Effector CD4-positive, alpha-beta T cell (primary cell): ENCODE measurements at places on chromosomes 5 and 9.

DNA sequence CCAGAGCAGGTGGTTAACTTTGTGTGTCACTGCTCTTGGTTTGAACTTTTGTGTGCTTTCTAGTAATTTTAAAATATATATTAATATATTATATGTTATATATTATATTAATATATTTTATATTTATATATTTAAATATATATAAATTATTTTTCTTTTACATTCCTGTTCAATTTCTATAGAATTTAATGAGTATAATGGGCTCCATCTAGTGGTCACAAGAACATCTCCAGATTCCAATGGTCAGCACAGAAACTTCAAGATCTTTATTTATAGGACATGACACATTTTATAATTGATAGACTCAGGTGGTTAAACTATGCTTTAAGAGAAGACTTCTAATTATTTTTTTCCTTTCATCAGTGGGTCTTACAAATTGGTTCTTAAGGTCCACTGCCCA lies 39.1 kb downstream of the COL23A1 start:
- DNase-seq: no peak

- DNase-seq: no peak
Measured at GRCh38 chr5:133059621-133060020, 7.8 kb downstream of the HSPA4 start.

DNA sequence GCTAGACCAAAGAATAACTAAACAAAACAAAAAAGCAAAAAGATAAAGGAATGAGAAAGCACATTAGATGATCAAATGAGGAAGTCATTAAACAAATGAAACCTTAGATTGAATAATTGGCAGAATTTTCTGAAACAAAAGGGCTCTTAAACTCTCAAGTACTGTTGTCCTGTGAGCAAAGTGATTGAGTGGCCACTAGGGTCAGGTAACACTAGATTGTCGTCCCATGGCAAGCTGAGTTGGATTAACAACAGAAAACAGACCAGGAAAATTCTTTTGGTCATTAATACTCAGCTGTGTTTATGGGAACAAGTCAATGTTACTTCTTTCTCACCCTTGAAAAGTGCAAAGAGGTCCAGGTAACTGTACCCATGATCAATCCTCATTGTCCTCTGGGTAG lies 81.6 kb upstream of the MRPS30 start:
- DNase-seq: no peak

GRCh38 chr5:173907686-173908371 lies 19.7 kb downstream of the CPEB4 start:
- DNase-seq: no peak

GRCh38 chr5:43981556-43981955 lies 378.6 kb downstream of the NNT start:
- DNase-seq: no peak

DNA sequence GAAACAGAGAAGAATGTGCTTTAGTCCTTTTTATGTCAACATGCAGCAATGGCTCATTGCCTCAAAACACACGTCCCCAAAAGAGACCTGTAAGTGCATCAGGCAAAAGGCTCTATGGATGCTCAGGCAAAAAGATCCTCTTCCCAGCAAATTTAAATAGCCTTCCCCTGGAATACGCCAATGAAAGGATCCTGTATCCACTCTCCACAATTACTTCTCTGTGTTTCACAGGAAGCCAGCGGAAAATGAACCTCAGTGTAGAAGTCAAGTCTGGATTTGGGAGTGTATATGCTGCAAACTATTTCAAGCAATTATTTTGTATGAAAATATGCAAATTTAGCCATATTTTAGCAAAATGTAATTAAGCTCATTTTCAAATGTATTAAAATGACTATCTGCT lies 217.9 kb downstream of the EPB41L4A start:
- DNase-seq: no peak

DNA sequence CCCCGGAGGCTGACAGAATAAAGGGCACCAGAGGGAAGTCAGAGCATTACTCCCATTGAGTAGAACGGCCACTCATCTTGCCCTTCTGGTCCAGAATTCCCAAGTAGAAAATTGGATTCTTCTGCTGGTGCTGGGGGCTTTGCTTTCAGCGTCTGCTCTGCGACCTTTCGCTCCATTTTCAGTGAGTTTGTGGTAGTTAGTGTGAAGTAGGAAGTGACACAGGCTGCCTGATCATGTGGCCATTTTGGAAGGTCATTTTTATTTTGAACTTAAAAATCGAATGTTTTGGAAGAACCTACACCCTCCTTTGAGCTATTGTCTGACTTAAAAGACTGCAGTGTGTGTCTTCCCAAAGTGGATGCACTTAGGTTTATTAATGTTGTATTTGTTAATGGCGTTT lies 56.7 kb upstream of the FAM120AOS start:
- DNase-seq: no peak

- no peak for DNase-seq
Measured at GRCh38 chr9:109408759-109409462, 88.1 kb upstream of the EPB41L4B start.

DNA sequence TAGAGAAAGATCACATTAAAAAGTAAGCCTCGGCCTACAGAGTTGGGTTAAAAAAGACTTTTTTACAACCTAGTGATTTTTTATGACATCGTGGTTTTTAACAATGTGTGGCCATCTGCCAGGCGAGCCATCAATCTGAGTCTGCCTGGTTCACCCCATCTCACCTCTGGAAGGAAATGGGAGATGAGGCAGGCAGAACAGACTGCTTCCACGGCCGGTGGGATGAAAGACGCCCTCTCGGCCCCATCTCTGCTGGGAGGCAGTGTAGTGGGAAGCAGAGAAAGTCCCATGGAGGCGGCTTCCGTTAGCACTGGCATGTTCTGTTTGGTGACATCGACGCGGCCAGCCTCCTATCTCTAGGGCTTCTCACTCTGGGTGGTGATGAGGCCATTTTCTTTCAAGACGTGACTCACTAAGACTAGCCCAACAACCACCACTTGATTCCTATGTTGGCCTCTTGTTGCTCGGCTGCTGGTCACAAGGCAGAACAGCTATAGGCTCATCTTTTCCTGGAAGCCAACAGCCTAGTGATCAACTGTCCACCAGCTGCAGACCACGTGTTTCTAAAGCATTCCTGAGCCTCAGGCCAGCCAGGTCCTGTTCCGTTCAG lies 132.4 kb upstream of the OTULINL start:
- no peak for DNase-seq

- DNase-seq: no peak
Measured at GRCh38 chr9:97559111-97559514, 57.6 kb downstream of the TMOD1 start.

- DNase-seq: no peak
Measured at GRCh38 chr5:3107156-3107611, 355.7 kb upstream of the IRX2 start.

GRCh38 chr9:121198512-121199042 lies 3.1 kb downstream of the RAB14 start:
- no peak for DNase-seq

DNA sequence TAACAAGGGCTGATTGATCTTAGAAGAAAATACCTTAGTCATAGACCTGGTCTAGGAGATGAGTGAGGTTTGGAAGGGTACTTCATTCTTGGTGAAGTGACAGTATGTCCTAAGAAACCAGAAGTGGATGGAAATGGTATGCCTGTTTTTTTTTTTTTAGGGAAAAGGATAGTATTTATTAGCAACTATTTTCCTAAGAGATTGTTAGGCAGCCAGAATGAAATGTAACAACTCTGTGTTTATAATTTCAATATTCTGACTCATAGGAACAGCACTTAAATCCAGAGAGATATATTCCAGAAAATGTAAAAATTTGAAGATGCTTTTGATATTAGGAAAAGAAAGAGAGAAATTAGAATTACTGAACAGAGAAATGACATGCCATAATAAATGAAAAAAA lies 21.2 kb upstream of the ARL14EPL start:
- DNase-seq: no peak

DNA sequence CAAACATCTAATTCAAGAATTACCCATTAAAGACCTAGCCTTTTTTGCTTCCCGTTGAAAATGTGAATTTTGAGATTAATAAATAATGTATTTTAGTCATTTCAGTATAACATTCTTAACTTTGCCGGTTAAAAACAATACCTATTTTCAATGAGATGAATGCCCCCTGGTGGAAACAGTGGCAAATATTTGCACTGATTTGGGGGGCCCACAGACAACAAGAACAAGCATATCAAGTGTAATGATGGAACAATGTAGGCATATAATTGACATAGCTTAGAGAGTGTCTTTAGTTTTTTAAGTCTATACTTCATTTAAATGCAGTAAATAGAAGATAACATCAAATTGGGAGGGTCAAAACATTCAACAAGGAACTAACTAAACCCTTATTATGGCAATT lies 111.9 kb downstream of the NTRK2 start:
- DNase-seq: no peak

- DNase-seq: no peak
Measured at GRCh38 chr9:94984891-94985476, 258.5 kb downstream of the AOPEP start.

DNA sequence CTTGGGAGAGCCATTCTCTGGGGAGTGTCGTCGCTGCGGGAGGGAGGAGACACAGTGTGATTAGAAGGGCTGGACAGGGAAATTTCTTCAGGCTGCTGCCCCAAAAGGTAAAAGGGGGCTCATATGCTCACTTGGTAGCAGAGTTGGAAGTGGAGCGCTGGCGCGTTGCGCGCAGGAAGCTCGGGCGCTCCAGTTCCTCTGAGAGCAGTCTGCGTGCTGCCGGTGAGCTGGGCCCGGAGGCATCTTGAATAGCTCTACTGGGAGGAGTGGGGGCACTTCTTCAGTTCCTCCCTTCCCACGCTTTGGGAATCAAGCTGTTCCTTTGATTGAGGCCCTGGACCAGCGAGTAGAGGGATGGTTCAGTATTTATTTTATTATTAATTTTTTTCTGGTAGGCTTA lies 2.7 kb downstream of the RXFP3 start:
- no peak for DNase-seq

DNA sequence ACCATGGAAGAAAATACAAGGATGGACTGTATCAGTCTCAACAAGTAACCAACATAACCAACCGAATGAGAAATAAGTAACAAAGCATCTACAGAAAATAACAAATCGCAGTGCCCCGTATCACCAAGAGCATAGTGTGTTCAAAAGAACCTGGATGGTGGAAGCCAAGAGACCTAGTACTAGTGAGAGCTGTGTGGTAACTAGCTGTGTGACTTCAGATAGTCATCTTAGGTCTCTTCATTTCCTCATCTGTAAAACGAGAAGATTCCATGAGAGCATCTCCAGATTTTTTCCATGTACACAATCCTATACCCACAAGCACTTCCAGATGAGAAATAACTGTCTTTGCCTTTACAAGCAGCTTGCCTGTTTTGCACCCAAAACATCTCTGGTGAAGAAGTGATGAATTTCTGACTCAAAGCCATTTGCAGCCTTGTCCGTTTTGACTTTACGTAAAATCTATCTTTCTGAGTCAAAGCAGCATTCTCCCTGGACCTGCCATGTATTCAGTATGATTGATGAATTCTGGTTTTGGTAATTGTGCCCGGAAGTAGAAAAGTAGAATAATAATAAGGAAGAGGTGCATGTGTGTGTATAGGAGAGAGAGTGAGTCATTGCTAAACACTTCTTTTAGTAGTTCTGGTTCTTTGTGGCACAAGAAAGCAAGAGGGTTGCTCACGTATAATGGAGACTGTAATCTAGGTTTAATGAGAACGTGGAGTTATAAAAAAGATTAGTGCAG lies 41.0 kb downstream of the AOPEP start:
- DNase-seq: no peak

DNA sequence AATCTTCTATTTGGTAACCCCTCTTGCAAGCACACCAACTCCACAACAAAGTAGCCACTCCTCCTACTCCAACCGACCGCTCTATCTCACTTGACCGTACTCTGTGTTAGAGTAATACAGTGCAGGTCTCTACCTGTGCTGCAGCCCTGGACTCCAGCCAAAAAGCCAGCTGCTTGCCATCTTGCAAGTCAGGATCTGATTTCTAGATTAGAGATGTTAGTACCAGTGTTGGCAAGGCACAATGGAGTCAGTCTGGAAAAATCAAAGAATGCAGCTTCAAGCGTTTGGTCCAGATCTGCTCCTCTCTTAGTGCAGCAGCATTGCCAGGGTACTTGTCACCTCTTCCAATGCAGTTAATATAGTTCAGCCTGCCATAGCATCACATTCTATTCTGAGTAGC lies 477.6 kb downstream of the ZSWIM6 start:
- DNase-seq: no peak

GRCh38 chr9:105457560-105458294 lies 9.9 kb downstream of the FSD1L start:
- no peak for DNase-seq
